Midbrain (tissue), 1 donor: ENCODE measurements at places on chromosomes 13 and 19.

- no peak for DNase-seq
Measured at GRCh38 chr19:12567951-12568350, 16.7 kb upstream of the ZNF564 start.

GRCh38 chr13:52851137-52851962 is 2.9 kb upstream of the PCDH8 start:
- peak; percentile 46 for DNase-seq

DNA sequence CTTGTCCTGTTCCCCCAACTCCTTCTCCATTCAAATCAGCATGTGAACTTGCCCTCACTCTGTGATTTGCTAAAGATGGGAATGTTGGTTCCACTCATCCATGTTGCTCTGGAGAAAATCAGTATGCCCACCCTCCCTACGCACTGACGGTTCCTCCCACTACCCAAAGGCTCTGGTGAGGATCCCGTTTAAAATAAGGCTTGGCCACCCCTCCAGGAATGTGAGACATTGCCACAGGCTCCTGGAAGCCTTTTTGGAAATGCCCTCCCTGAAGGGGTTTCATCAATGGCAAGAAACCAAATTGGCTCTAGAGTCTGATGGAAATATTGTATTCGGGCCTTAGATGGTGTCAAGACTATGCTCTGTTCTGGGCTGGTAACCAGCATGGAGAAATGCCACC is 187.3 kb downstream of the USP12 start:
- DNase-seq = no peak

DNA sequence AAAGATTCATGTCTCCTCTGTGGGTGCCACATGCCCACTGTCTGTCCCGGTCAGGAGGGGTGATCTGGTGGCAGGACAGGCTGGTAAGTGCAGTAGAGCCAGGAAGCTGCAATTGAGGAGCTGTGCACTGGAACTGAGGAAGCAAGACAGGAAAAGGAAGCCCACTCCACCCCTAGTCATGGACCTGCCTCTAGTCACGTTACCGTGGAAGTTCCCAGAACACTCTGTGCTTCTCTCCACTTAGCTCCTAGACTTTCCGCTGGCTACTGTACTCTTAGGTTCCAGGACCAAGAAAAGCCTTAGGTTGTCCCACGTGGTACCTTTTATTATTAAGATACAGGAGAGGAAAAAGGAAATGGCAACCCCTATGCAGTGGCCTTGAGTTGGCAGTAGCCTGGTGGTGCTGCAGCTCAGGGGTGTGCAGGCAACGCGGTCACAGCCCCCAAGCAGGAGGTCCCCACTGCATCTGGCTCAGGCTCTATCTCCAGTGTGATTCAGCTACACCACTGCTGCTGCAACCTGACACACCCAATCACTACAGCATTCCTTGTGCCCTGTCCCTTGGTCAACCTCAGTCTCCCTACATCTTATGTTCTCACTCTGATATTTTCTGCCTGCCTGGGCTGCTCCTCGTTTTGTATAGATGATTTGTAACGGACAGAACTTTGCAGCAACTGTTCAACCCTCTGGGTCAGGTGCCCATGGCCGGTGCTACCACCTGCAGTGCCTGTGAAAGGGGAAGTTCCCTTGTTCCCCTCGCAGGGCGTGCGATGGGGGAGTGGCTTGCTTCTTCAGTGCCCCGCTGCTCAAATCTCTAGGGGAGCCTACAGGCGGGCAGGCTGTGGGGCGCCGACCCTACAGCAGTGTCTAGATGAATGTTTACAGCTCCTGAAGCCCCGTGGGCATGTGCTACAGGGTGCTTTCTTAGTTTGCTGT is 24.4 kb upstream of the GPR12 start:
- DNase-seq = no peak

DNA sequence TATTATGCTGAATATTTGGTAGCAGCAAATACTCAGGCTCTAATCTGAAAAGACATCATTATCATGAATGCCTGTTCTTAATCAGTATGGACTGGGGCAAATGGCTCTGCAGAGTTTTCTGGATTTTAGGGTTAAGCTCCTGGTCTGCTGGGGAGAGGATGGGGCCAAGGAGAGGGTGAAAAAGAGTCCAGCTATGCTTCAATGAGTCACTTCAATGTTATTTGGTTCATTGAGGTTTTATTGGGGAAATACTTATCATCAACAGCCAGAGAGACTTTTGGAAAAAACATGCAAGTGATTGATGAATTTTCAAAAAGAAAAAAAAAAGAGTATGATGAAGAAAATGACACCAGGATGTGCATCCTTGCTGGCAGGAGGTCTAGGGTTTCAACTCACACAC is 278.3 kb downstream of the UQCRFS1 start:
- DNase-seq = no peak

GRCh38 chr13:100244431-100244830 is 155.5 kb downstream of the PCCA start:
- no peak for DNase-seq

DNA sequence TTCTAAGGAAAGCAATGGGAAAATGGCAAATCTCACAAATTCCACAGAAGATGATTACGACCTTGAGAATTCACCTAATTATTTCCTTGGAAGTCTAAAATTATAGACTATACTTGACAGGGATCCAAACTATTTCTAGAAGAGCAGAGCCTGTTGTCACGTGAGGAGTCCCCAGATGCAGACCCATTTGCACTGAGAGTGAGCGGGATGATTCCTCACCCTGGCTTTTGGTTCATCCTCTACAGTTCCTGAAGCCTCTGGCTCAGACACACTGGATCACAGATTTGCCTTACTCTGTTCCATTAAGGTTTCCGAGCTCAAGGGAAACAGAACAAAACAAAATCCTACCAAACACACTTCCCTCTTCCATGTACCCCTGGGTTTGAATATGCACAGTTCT is 23.0 kb upstream of the CYSLTR2 start:
- DNase-seq = no peak

GRCh38 chr13:75415694-75416093 is 66.3 kb downstream of the TBC1D4 start:
- no peak for DNase-seq
